Mesothelial cell of epicardium (in vitro differentiated cells): ENCODE measurements at places on chromosomes 13 and 19.

DNA sequence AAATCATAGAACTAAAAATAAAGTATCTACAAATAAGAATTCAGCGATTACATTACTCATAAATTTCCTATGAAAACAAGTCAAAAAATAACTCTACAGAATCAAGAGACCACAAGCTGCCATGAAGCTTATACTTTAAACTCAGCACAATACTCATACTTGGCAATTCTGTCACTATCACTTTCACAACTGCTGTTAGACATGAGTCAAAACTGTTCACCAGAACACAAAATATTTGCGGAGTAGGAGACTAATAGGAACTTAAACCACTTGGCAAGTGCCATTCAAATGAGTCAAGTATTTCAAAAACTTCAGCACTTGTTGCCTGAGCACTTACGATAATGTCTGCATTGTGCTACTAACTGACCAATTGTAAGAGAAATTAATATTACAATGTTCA lies 387.8 kb upstream of the GPC6 start:
- DNase-seq, result no peak

DNA sequence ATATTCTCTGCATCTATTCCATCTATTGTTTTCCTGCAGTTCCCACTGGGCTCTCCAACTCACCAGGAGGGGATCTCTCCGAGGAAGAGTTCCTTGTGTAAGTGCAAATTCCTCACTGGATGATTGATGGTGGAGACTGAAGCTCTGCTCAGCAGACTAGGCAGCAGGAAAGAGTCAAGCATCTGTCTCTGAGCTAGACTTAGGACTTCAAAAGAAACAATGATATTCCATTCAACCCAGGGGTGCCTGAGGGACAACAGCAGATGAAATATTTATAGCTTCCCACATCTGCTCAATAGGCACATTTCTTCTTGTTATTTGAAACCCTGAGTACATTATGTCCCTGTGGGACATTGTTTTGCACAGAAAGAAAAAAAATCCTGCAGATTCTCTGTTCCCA lies at the start of the genes OR7A5 and OR7C1:
OR7A5 (minus strand) TSS at position 175 of the 400 bp plus-strand sequence. CDS start 6,944 bp downstream, outside the sequence.
OR7C1 (minus strand) TSS at position 175 of the 400 bp plus-strand sequence. CDS start 35,049 bp downstream, outside the sequence.
- DNase-seq, result no peak

DNA sequence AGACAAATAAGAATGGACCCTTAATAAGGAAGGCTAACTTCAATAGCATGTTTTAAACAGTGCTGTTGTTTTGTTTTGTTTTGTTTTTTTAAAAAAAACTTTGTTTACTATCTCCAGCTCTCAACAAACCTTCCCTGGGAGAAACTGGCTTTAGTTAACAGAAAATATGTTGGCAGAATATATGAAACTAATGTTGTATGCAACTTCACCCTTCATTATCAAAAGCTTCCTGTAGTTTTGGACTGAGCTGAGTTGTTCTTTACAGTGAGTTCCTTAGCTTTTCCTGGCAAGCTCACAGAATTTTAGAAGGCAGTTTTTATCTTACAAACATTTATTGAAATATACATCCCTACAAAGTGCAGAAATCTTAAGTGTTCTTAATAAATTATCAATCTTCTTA lies 2480.7 kb upstream of the PCDH20 start:
- DNase-seq, result no peak

GRCh38 chr19:31408460-31409124 lies 59.4 kb upstream of the TSHZ3 start:
- DNase-seq, result no peak

DNA sequence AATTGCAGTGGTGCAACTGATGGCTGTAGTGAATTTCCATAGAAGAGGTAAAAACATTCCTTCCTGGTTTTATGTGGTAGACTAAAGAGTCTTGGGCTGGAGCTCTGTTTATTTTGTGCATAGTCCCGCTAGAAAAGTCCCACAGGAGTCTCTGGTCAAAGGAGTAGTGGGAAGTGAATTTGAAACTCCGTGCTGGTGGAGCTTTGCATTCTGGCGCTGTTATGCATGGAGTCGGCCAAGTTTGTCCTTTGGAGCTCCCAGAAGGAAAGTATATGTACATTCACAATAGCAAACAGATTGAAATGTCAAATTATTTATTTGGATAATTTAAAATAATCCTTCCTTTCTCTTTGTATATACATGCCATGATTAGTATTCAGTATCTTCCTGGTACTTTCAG lies 296.5 kb downstream of the LMO7 start:
- DNase-seq, result no peak

GRCh38 chr13:100484702-100485101 lies 103.9 kb downstream of the GGACT start:
- no peak for DNase-seq

- DNase-seq, result no peak
Measured at GRCh38 chr13:42821437-42821836, 40.1 kb downstream of the FAM216B start.

DNA sequence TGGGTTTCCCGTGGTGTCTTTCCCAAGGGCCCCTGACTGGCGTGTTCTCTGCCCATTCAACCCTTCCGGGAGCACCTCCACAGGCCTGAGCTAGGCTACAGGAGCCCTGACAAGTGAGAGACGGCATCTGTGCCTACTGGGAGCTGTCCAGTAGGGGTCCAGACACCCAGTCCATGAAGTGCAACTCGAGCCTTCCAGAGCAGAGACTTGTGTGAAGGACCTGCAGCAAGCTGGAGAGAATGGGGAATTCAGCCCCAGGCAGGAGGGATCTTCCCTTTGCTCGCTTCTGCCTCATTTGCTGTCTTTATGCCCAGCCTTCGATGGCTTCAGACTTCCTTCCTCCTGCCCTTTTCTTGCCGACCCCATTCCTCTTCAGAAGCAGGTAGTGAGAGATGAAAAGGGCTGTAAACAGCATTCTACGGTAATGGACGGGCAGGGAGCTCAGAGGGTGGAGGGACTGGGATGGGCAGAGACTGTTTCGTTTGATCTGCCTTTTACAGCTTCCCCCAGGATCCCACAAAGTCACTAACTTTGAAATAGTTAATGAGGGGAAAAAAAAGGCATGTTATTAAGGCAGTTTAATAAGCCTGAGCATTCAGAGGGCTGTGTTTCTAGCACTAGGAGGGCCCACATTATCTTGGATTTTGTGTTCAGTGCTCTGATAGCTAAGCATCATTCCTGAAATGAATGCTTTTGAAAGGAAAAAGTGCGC lies 327.6 kb downstream of the FGF9 start:
- DNase-seq, result no peak

DNA sequence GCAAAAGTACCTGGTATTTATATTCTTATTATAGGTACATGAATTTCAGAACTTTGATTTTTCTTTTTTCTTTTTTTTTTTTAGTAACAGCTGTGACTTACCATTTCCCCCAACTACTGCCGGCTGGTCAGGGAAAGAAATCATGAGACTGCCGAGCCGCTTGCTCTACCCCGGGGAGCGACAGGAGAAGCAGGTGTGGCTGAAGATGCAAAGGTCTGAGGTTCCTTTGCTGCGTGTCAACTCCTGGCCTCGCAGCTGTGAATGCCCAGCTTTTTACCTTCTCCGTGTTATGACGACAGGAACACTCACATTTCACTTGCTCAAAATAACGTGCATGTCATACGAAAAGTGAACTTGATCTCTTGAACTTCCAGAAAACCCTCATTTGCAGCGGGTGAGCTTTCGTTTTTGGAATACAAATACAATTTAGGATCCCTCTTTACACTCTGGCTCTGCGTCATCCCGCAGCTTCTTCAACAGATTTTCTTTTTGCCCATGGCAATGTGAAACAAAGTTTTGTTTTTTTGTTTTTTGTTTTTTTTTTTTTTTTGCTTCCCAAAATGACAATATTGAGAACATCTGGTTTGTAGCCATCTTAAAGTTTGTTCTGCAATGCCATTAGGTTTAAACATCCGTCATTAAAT lies 117.9 kb downstream of the EFNB2 start:
- DNase-seq, result no peak

DNA sequence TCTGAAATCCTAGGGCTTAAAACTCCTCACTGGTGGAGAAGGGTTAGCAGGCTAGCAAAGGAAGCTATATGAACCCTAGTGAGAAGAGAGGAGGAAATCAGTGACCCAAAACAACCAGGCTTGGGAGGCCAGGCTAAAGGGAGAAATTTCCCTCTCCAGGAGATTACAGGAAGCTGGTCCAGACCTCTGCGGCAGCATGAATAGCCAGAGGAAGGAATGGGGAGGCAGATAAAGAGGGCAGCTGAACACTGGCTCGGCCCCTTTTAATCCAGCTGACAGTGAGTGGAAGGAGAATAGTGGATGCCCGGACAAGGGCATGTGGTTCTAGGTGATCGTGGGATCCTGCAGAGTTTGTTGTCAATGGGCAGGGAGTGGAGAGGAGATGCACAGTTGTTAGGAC lies 130.6 kb downstream of the COG6 start:
- no peak for DNase-seq

DNA sequence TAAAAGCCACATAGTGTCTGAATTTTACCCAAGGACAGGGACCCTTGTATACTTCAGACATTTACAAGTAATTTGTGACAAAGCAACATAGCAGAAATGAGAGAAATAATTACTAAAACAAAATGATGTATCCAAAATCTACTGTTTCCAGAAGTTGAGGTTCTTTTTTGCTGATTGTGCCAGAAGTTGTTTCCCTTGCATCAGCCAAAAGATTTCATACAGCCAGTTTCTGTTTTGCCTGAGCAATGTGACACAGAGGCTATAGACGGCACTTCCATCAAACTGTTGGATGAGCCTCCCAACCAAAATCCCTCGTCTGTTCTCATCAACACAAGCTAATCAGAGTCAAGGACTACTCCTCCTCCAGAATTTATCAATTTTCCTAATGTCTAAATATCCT lies 913.2 kb upstream of the GPC6 start:
- no peak for DNase-seq
